ENCODE measurements at places on chromosomes 4 and X.

- no peak for DNase-seq
Observed at GRCh38 chr4:86600007-86600653, 6.0 kb downstream of the PTPN13 start.

GRCh38 chr4:107183155-107183774 is 147.2 kb upstream of the DKK2 start:
- peak; percentile 20 for DNase-seq

GRCh38 chr4:6250235-6250983 is 19.2 kb upstream of the WFS1 start:
- DNase-seq = no peak

DNA sequence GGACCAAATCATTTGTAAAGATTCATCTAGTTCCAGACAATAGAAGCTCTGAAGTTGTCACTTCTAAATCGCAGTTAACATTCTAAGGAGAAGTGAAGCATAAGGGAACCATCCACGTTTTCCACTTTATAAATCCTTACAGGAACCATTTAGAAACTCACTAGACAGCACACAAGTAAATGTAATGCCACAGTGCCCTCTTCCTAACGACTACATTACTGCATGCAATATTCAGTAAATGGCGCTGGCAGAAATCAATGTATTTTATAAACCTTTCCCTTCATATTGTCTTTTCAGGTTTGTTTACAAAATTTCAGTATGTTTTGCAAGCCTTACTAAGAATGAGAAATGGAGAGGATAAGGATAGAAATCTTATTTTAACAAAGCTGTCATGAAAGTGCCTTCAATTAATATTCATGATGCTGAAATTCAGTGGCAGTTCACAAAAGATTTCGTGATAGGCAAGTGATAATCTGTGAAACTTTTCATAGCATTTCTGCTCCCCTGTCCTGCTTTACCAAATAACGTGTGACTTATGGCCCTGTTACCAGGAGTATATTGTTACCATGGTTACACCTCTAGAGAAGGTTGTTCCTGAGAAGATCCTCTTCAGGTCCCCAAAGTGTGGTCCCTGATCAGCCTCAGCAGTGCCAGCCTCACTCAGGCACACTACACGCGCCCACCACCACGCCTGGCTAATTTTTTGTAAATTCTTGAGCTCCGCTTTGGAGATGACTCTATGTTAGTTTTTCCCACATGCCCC is 54.2 kb downstream of the TMA16 start:
- DNase-seq = peak; percentile 29

- no peak for DNase-seq
Observed at GRCh38 chr4:94238160-94238559, 30.5 kb downstream of the SMARCAD1 start.

DNA sequence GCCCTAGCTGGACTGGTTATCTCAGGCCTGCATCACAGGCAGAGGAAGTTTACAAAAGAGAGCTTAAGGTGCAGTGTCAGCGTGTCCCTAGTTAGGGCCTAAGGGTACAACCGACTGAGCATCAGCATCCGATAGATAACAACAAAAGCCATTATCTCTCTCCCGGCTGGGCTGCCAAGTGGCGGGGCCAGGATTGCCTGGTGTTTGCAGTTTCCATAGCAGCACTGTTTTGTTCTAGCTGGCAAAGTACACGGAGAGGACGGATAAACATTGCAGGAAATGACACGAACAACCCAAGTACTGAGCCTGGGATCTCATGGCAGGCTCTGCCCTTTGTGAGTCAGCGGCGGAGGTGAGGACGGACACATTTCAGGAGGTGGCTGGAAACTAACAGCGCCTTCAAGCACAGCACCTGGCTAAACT is 104.7 kb upstream of the NOCT start:
- peak; percentile 42 for DNase-seq

- no peak for DNase-seq
Observed at GRCh38 chrX:130072345-130072740, 38.0 kb downstream of the ELF4 start.

DNA sequence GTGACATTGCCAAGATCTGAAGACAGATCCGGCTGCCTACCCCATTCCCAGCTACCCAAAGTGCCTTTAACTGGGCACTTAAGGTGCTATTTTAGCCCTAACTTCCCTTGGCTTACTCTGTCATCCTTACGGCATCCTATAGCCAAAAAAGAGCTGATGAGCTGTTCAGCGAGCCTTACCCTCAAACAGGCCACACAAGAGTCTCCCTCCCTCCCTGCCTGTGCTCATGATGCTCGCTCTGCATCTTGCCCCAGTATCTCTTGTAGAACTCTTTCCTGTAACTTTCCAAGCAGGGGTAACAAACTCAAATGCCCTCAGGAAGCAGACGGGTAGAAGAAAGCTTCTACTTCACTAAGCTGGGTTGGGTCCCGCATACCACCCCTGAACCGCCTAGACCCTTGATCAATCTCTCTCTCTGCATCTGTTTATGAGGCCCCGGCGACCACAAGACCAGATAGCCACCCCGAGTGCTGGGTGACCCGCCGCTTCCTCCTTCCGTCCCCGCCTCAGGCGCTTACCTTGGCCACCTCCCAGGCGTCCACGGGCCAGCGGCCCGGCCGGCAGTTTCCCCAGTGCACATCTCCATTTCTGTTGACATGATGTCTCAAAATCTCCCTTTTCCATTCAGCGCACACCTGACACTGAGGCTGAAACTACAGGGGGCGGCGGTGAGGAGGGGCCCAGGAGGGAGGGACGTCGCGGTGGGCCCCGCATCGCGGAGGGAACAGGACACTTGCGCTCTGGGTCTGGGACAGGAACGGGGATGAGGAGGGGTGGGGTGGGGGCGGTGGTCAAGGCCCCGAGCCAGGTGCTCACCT is 663 bp downstream of the CXorf38 start:
- no peak for DNase-seq

DNA sequence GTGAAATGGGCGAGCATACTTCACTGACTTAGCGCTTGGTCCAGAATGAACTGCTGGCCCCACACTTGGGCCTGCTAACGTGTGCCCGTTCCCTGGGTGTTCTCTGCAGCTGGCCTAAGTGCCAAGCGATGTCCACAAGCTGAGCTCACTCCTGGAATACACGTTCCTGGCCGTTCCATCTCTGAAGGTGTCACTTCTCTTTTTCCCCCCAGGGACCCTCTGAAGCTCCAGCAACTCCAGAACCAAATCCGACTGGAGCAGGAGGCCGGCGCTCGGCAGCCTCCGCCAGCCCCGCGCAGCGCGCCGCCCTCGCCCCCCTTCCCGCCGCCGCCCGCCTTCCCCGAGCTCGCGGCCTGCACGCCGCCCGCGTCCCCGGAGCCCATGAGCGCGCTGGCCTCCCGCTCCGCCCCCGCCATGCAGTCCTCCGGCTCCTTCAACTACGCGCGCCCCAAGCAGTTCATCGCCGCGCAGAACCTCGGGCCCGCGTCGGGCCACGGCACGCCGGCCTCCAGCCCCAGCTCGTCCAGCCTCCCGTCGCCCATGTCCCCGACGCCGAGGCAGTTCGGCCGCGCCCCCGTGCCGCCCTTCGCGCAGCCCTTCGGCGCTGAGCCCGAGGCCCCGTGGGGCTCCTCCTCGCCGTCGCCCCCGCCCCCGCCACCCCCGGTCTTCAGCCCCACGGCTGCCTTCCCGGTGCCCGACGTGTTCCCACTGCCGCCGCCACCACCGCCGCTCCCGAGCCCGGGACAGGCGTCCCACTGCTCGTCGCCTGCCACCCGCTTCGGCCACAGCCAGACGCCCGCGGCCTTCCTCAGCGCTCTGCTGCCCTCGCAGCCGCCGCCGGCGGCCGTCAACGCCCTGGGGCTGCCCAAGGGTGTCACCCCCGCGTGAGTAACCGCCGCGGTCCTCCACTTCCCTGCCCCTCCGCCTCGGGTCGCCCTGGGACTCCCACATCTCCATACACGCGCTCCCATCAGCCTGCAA is 132.3 kb downstream of the CBR4 start:
- no peak for DNase-seq

- no peak for DNase-seq
Observed at GRCh38 chr4:13601048-13601447, 26.5 kb downstream of the BOD1L1 start.

GRCh38 chr4:138039010-138039409 is 203.1 kb downstream of the SLC7A11 start:
- no peak for DNase-seq

- peak; percentile 22 for DNase-seq
Observed at GRCh38 chr4:138938366-138938690, 77.3 kb upstream of the NOCT start.

GRCh38 chrX:110532581-110532931 is 173.9 kb downstream of the RTL9 start:
- no peak for DNase-seq

DNA sequence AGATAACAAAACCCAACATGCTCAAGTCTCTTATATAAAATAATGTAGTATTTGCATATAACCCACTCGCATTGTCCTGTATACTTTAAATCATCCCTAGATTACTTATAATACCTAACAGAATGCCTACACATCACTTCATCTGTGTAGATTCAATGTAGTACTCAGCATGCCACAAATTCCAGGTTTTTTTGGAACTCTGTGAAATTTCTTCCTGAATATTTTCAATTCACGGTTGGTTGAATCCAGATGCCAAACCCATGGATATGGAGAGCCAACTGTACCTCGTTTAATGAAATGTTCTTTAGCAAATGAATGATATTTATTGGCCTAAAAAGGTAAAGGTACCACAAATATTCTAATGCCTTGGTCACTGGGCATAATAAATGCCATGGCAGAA is 24.8 kb downstream of the CCNI start:
- no peak for DNase-seq

DNA sequence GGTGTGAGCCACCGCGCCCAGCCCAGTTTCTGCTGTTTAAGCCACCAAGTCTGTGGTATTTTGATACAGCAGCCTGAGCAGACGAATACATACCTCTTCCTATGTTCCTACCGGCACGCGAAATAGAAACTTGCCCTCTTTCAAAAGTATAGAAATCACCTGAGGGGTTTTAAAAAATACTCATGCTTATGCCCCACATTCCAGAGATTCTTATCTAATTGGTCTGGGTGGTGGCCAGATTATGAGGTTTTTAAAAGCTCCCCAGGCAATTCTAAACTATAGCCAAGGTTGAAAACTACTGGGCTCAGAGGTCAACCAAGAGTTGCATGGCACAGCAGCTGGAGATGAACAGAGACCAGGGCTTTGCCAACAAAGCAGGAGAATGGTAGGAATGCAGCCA is 24.9 kb upstream of the HUWE1 start:
- DNase-seq = no peak

GRCh38 chr4:26377328-26378311 is 56.8 kb downstream of the RBPJ start:
- no peak for DNase-seq

GRCh38 chr4:147863111-147863747 is 131.3 kb downstream of the ARHGAP10 start:
- no peak for DNase-seq

DNA sequence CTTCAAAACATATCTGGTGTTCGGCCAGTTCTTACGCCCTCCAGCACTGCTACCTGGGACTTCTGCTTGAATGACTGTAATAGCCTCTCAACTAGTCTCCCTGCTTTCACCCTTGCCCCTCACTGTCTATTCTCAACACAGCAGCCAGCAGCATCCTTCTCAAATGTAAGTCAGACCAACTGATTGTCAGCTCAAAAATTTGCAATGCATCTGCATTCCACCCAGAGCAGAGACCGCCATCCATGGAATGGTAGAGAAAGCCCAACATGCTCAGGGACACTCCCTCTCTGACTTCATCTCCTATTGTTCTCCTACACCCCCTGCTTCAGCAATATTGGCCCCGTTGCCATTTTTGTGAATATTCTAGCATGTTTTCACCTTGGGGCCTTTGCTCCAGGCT is 5.9 kb downstream of the TLR7 start:
- no peak for DNase-seq

- DNase-seq = no peak
Observed at GRCh38 chr4:6916587-6917460, 7.2 kb downstream of the TBC1D14 start.

- DNase-seq = no peak
Observed at GRCh38 chrX:9847071-9847470, 60.8 kb downstream of the SHROOM2 start.

GRCh38 chr4:40720916-40721315 is 28.8 kb upstream of the NSUN7 start:
- no peak for DNase-seq

- DNase-seq = no peak
Observed at GRCh38 chr4:100790836-100791615, 273.2 kb upstream of the EMCN start.

DNA sequence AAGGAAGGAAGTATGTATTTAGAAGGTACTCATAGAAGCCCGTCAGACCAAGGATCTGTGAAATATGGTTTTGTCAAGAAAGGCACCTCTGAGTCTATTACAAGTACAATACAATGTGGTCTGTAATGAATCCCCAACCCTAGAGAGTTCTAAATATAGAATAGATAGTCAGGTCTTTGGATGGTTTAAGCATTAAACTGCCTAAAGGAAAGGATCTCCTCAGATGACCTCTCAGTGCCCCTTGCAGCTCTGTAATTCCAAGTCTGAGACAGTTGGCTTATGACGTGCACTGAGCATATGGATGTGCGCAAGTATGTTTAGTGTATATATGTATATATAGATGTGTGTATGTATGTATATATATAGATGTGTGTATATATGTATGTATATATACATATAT is 62.0 kb downstream of the CCSER1 start:
- DNase-seq = no peak

GRCh38 chr4:109994415-109994827 is 81.7 kb downstream of the EGF start:
- no peak for DNase-seq

All from AG09319 (cell line).